ENCODE measurements at places on chromosomes 2 and 18. TPM values are rescaled to one million over a fixed set of nuclear protein-coding genes. Genes with fewer than 3 reads are reported as not detected.

INPP1 gene
- 9.2 TPM for total RNA-seq

COL6A3 gene
- total RNA-seq = 1,372 TPM

ACADL gene
- 0.63 TPM for total RNA-seq

CD8B gene
- not detected for total RNA-seq

TDRD15 gene
- not detected for total RNA-seq
